ENCODE measurements at places on chromosomes 6 and 20. TPM values are rescaled to one million over a fixed set of nuclear protein-coding genes. Genes with fewer than 3 reads are reported as not detected.

GRCh38 chr20:23752481-23753193 lies 1.9 kb upstream of the CST1 start:
- DNase-seq = no peak

GRCh38 chr6:6806844-6807518 lies 218.5 kb downstream of the LY86 start:
- no peak for DNase-seq

- DNase-seq = no peak
Observed at GRCh38 chr20:50728486-50728980, 2.8 kb upstream of the PARD6B start.

DNA sequence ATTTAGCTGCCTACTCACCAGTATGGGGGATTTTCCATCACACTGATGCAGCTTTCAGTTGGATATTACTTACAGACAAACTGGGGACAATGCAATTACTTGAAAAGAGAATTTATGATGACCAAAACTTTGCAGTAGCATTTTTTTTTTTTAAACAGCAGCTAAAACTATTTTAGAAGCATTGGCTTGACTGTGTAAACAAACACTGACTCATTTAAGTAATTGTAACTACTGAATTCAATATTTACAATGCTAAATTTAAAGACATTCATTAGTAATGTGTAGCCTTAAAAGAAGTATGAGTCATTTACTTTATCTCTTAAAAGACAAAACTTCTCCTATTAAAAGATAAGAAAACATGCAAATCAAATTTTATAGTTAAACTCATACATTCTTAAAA lies 295.9 kb upstream of the FERMT1 start:
- DNase-seq = no peak

- DNase-seq = no peak
Observed at GRCh38 chr20:3240776-3241363, 1.9 kb upstream of the SLC4A11 start.

DNA sequence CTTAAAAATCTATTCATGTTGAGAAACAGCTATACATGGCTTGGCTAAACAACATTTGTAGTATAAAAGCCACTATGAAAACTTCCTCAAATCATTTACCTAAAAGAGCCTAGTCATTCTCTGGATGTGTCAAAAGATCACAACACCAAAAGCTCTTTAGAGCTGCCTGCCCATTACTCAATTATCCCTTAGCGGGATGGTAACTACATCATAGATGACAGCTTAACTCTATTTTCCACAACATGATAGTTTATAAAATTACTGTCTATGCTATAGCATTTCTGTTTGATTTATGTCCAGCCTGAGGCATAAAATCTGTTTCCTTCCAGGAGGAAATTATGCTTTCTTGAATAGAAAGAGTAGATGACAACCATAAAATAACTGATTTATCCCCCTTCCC lies 777.6 kb upstream of the HS3ST5 start:
- DNase-seq = no peak

DNA sequence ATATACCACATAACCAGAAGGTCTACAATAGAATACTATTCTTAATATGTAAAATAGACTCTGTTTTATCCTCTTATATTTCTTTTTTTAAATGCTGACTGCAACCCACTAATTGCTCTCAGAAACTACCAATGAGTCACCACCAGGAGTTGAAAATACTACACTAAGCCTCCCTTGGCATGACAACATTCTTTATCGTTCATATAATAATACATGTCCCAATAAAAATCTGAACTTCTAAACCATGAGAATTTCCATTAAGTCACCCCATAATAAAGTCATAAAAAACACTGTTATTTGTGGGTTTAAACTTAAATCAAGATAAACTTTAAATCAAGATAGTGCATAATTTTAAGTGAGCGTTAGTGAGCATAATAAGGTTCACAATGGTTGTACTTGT lies 4.2 kb downstream of the HACE1 start:
- DNase-seq = no peak

DNA sequence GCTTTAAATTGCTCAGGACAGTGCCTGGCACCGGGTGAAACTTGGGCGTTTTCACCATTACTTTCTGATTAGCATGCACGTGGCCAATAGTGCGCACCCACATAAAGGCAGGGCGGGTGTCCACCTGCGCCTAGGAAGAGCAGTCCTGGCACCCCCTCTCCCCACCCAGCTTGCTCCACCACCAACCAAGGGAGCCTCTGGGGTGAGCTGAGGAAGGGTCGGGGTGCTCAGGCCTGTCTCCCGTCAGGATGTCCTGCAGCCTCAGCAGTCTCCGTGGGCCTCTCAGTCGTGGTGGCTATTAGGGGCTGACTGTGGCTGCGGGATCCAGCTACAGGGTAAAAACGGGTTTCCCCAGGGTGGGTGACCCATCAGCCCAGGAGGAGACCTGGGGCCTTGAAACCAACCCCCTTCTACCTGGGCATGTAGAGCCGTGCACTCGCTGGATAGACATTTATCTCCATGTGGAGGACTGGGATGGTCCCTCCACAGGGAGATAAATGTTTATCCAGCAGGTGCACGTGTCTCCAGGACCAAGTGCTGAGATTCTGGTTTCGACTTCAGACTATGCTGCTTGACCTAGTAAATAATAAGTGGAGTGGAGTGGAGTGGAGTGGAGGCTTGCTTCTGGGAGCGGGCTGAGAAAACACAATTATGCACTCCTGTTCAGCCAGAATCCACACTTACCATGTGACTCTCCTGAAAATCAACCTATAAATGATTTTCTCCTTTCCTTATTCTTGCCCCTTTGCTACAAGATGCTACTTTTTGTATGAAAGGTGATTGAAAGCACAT lies 91.1 kb downstream of the ZDHHC14 start:
- no peak for DNase-seq

DNA sequence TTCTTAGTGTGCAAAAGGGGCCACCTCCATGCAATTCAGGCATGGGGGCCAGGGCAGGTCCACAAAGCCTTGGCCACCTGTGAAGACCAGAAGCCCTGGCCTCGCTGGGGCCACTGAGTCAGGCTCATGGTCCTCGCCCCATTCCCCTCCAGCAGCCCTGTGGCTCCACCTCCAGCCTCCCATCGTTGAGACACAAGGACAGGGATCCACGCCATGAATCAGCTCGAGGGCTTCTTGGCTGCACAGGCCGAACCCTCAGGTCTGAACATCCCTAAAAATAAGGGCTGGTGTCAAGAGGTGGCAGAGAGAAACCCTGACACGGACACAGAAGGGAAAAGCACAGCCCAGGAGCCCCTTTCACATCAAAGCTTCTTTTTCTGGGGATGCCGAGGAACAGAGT lies 68.6 kb upstream of the QKI start:
- no peak for DNase-seq

- DNase-seq = no peak
Observed at GRCh38 chr6:131532580-131533039, 40.4 kb upstream of the ARG1 start.

GRCh38 chr6:12844284-12845223 lies 128.0 kb downstream of the PHACTR1 start:
- DNase-seq = no peak

- DNase-seq = no peak
Observed at GRCh38 chr20:22509090-22509842, 75.1 kb downstream of the FOXA2 start.

DNA sequence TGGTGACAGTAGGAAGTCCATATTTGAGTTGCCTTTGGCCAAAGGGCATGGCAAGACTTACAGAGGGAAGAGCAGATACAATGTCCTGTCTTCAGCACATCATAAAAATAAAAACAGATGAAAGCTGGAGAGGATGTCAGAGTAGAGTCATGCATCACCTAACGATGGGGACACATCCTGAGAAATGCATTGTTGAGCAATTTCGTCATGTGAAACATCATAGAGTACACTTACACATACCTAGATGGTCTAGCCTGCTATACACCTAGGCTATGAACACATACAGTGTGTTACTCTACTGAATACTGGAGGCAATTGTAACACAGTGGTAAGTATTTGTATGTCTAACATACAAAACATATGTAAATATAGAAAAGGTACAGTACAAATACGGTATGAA lies 75.6 kb downstream of the VEGFA start:
- no peak for DNase-seq

DNA sequence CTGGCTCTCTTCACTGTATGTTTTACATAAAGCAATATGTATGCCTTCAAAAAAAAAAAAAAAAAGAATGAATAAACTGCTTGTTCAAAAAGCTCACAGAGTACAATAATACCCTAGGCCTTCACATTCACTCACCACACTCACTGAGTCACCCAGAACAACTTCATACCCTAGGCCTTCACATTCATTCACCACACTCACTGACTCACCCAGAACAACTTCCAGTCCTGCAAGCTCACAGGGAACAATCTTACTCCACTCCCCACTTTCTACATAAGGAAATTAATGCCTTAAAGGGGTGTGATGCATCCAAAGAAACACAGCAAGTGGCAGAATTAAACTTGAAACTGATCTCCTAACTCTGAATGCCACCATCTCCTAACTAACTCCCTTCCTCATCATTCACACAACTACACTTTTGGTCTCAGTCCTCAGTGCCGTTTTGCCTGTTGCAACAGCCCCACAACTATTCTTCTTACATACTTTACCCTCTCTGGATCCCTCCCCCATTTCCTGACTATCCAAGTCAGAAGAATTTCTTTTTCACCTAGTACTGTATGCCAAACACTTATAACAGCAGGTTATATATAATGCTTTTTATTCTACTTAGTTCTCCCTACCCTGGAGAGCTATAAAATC lies 34.2 kb downstream of the NHSL1 start:
- DNase-seq = no peak

- DNase-seq = no peak
Observed at GRCh38 chr6:56278171-56278591, 30.8 kb upstream of the COL21A1 start.

GRCh38 chr20:59584278-59584925 lies 19.9 kb upstream of the PHACTR3 start:
- no peak for DNase-seq

GRCh38 chr20:13029687-13030375 lies 21.1 kb downstream of the SPTLC3 start:
- DNase-seq = no peak

GRCh38 chr20:40497899-40498691 lies 190.9 kb downstream of the MAFB start:
- no peak for DNase-seq

DNA sequence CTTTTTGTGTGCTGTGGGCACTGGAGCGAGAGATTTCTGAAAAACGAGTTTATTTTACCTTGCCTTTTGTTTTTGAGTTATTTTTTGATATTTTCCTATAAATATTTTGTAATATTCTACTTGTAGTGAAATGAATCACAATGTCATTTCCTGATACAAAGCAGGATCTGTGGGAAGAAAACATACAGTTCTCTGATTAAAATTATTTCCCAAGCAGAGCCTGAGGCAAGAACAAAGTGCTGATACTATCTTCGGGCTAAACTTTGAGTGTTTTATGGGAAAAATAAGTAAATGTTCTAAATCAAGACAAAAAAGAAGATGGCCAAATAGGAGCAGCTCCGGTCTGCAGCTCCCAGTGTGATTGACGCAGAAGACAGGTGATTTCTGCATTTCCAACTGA lies 33.7 kb upstream of the ELOVL5 start:
- no peak for DNase-seq

DNA sequence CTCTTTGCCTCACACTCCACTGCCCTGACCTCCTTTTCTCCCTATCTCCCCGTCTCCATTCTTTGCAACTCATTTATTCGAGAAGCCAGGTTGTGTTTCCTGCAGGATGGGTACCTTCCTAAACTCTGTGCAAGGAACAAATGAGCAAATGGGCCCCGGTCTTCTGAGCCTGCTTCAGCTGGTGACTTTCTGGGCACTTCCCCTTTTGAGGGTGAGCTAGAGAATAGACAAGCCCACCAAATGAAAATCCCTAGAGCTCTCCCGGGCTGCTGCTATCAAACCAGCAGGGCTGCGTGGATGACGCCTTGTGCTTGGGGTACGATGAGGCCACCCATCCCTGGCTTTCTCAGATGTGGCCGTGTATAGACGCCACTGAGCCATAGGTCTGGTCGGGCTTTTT lies 91.0 kb upstream of the FOXA2 start:
- no peak for DNase-seq

DNA sequence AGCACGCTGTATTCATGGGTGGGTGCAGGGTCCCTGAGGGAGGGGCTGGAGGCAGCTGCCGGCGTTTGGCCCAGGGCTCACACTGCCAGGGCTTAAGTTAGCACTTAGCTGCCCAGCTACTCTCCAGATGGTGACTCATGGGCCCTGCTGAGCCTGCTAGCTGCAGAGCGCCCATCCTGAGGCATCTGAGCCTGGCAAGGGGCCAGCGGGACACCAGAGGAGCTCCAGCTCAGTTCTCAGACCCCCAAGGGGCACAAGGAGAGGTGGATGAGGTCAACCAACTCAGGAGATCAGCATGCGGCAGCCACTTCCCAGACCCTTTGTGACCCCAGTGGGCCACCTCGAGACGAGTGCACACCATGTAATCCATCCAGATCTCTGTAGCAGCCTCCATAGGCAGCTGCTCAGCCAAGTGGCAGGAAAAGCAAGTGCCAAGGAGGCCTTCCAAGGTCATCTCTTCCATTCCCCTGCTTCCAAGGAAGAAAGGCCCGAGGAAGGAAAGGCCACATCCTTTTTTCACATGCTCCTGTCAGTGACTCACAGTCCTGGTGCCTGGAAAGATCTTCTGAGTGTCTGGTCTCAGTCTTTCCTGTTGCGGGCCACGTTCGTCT lies 35.3 kb downstream of the FOXP4 start:
- no peak for DNase-seq

GRCh38 chr20:39130627-39131026 lies 168.5 kb downstream of the DHX35 start:
- DNase-seq = no peak

DNA sequence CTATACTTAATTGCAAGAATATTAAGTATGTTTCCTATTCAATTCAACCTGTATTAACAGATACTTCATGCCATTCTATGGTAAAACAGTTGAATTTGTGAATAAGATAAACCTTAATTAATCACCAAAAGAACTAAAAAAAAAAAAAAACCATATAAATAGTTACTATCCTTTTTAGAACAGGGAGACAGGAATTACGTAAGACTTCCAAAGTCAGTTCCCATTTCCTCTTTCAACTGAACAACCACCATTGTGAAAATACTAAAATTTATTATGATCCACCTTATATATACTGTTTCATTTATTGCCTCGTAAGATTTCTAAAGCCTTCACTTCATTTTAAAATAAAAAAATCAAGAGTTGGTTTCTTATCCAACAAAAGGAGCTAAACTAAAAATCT lies 9.4 kb downstream of the CCNC start:
- no peak for DNase-seq

DNA sequence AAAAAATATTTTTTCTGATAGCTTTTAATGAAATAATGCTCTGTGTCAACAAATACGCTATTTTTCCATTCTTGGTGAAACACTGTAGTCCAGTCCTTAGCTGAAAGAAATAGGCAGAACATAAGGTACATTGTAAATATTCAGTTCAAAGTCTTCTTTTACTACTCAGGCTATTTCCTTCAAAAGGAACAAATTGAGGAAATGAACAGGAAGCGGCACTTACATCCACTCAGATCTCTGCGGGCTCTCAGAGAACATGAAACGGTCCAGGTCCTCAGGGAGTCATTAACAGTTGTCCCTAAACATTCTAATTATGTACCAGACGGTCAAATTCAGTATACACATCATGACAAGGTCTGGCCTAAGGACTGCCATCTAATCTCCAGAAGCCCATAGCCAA lies 212.6 kb downstream of the KIF16B start:
- DNase-seq = no peak

- no peak for DNase-seq
Observed at GRCh38 chr6:134560019-134560418, 242.1 kb upstream of the SGK1 start.

GRM4 gene
- not detected for total RNA-seq

THBD gene
- total RNA-seq = 0.12 TPM

UFL1 gene
- 18.3 TPM for total RNA-seq

FAM209B gene
- total RNA-seq = 0.55 TPM

DLK2 gene
- 1.6 TPM for total RNA-seq

WASF1 gene
- 48.9 TPM for total RNA-seq

PLCB1 gene
- 13.7 TPM for total RNA-seq

CFAP206 gene
- 0.86 TPM for total RNA-seq

KCNK5 gene
- total RNA-seq = 32.7 TPM

All from neural crest cell (in vitro differentiated cells).